Activated T-helper 1 cell treated with anti-CD3 and anti-CD28 coated beads, Interleukin-12 subunit alpha, Interleukin-12 subunit beta, Interleukin-2, Interleukin-4 antibody, amounts not matched to agents 30 ng/mL and 10 ng/mL and 1 ng/mL, durations not matched to agents 14 hours and 24 hours and 36 hours (primary cell): ENCODE measurements at places on chromosomes 12 and 14.

GRCh38 chr14:75113932-75114539 is 12.8 kb downstream of the NEK9 start:
- H3K27me3 ChIP-seq, result no peaks in the 10 kb centered on the region
- no peak for DNase-seq
- no peak overlapping the region for H3K27ac ChIP-seq
- peaks cover 55% of the 10 kb centered on the region for H3K36me3 ChIP-seq

DNA sequence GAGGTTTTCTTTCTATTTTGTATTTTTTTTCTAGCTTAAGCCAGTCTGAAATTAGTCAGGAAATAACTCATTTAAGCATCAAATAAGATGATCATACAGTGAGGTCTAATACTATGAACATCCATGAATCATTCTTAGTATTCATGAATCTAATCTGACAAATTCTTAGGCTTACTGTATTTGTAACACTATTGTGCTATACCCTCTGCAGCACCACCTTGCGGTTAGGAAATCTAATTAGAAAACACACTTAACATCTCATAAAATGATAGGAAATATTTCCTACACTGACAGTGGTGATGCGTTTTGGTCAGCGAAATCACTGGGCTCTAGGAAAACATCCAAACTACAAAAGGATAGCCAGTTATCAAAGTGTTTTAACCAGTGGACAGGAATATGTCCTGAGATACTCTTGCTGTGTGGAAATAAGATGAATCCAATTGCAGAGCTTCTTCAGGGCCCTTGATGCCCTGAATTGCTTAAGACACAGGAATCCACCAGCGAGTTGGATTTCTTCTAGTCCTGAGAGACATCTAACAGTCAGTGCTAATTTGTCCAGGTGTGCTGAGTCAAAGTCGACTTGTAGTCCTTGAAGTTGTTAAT is 109.3 kb upstream of the MYF6 start:
- no peaks in the 10 kb centered on the region for H3K36me3 ChIP-seq
- H3K27ac ChIP-seq, result no peak overlapping the region
- no peak overlapping the region for H3K4me3 ChIP-seq
- no peaks in the 10 kb centered on the region for H3K27me3 ChIP-seq
- no peaks in the 10 kb centered on the region for H3K4me1 ChIP-seq

DNA sequence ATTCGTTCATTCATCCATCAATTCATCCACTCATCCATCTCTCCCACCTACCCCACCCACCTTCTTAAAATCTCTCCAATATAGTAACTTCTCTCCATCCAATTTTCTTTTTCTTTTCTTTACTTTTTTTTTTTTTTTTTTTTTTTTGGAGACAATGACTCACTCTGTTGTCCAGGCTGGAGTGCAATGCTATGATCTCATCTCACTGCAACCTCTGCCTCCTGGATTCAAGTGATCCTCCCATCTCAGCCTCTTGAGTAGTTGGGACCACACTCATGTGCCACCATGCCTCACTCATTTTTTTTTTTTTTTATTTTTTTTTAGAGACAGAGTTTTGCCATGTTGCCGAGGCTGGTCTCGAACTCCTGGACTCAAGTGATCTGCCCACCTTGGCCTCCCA is 118.4 kb downstream of the SUDS3 start:
- H3K4me1 ChIP-seq, result no peaks in the 10 kb centered on the region
- H3K4me3 ChIP-seq, result no peak overlapping the region
- no peak for DNase-seq
- H3K36me3 ChIP-seq, result no peaks in the 10 kb centered on the region

DNA sequence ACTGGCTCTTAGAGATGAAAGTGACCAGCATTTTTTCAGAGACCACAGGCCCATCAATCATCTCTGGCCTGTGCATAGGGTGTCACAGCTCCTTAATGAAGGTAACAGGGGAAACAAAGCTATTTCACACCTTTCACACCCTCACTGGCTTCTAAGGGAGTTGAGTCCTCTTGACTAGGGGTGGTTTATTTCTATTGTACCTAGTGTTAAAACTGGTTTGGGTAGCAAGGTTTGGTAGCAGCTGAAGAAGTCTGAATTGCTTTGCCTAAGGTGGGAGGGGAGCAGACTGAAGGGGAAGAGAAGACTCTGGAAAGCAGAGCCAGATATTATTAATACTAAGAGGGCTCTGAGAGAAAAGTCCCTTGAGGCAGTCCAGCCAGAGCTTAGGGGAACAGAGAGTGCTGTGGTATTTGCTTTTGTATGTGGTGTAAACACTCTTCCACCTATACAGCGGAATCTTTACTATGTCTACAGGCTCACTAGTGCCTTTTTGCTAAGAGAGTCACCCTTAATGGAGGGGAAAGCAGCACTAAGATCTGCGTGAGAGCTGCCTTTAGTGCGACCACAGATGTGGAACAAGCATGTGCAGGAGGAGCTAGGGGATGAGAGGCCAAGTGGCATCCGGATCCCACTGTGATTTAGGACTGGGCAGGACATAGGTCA is 95.8 kb downstream of the STXBP6 start:
- DNase-seq, result no peak
- no peak overlapping the region for H3K27ac ChIP-seq
- H3K4me1 ChIP-seq, result no peaks in the 10 kb centered on the region
- peaks cover 1% of the 10 kb centered on the region for H3K27me3 ChIP-seq

DNA sequence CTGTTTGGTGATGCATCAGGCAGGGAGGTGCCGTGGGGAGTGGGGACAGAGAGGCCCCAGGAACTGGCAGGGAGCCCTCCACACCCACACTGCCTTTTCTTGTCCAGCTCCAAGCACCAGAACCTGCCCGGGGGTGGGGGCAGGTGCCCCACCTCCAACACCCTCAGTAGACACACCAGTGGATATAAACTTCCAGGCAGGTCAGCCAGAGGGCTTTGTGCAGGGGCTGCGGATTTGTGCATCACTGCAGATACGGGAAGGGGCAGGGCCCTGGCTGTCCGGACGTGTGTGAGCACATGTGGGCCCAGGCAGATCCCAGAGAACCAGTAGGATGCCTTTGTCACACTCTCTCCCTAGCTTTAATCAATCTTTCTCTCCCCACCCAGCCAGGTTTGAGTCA is 1.3 kb upstream of the TGM1 start:
- DNase-seq, result no peak

- no peak overlapping the region for H3K27ac ChIP-seq
- H3K4me1 ChIP-seq, result no peaks in the 10 kb centered on the region
- DNase-seq, result no peak
- H3K4me3 ChIP-seq, result no peak overlapping the region
- H3K36me3 ChIP-seq, result no peaks in the 10 kb centered on the region
Measured at GRCh38 chr14:76051717-76052465, 66.3 kb downstream of the IFT43 start.

- no peaks in the 10 kb centered on the region for H3K4me1 ChIP-seq
- no peak for DNase-seq
- no peak overlapping the region for H3K4me3 ChIP-seq
- H3K27ac ChIP-seq, result no peak overlapping the region
Measured at GRCh38 chr14:59098377-59098776, 90.1 kb upstream of the DAAM1 start.

DNA sequence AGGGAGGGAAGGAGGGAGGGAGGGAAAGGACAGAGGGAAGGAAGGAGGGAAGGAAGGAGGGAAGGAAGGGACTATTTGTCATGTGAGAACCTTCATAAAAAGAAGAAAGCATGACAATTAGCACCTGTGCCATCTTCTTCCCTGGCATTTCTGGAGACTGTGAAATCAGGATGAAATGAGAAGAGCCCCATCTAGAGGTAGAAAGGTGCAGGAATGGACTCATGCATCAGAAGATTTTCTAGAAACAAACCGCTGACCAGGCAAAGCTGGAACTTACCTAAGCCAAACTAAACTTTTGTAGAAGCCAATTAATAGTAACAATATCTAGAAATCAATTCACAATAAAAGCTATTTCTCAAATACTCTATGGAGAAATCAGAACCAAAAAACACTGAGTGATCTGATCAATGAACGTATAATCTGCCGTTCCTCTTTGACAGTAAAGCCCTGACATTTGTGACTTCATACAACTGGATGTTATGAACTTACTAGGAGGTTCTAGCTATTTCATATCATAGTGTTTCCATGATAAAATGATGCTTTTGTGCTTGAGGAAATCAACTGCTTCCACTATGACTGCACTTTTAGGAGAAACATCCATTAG is 24.4 kb upstream of the CRACR2A start:
- H3K4me3 ChIP-seq, result no peak overlapping the region
- peaks cover 5% of the 10 kb centered on the region for H3K4me1 ChIP-seq
- H3K36me3 ChIP-seq, result no peaks in the 10 kb centered on the region
- DNase-seq, result no peak
- no peak overlapping the region for H3K27ac ChIP-seq

GRCh38 chr12:93921521-93921920 is 226.9 kb upstream of the PLXNC1 start:
- no peak overlapping the region for H3K27ac ChIP-seq
- peaks cover 16% of the 10 kb centered on the region for H3K4me1 ChIP-seq
- DNase-seq, result no peak
